ENCODE measurements at places on chromosomes 1 and 21.

- DNase-seq = no peak
Observed at GRCh38 chr1:150906329-150906728, 19.4 kb downstream of the CTXND2 start.

DNA sequence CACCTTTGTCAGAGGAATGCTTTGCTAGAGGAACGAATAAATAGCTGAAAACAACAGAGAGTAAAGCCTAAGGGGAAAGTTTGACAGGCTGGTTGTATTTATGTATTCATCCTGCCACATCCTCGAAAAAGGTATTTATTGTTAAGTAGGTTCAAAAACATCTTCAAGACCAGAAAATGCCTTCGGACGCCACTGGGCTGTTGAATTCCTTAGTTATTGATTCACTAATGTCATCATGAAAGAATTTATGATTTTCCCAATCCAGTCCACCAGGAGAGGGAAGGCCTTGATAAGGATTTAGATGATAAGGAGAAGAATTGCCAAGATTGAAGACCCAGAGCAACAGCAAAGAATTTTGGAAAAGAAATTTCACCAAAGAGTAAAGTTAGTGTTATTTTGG, 35.2 kb upstream of the MAB21L3 start:
- DNase-seq = no peak

GRCh38 chr1:7543718-7544090, 227.4 kb upstream of the VAMP3 start:
- DNase-seq = no peak

- peak; percentile 97 for DNase-seq
Observed at GRCh38 chr1:97137862-97138514, 416.4 kb downstream of the PTBP2 start.

GRCh38 chr1:81922955-81923354, 122.2 kb downstream of the ADGRL2 start:
- DNase-seq = no peak

DNA sequence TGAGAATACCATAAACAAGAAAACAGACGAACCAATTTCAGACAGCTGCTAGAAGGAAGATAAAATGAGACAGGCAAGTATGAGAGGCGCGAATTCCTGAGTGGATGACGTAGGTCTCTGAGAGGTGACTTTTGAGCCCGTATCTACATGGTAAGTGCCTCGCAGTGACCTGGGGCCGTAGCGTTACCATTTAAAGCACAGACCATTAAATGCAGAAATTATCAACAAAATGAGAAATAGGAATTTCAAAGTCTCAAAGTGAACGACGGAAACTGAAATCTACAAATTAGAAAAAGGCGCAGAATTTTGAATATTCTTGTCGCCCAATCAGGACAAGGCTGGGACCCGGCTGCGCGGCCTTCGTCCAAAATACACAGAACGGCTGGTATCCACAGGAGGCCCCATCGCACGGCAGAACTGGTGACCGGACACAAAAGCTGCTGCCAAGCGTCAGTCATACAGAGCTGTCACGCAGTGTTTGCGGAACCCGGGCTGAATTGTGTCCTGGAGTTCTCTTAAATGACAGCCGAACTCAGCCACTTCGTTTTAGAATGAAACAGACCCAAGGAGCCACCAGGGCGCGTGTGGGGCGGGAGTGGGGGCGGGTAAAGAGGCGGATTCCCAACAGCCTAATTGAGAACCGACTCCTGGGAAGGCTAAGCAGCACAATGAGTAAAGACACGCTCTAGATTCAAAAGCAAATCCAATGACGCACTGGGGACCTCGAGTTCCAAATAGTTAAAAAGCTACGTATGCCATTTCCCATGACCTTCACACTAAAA, 13.8 kb upstream of the BOLA1 start:
- peak; percentile 75 for DNase-seq

All from NCI-H1694 (cell line).